Endothelial cell (in vitro differentiated cells): ENCODE measurements at places on chromosomes 7 and 10.

DNA sequence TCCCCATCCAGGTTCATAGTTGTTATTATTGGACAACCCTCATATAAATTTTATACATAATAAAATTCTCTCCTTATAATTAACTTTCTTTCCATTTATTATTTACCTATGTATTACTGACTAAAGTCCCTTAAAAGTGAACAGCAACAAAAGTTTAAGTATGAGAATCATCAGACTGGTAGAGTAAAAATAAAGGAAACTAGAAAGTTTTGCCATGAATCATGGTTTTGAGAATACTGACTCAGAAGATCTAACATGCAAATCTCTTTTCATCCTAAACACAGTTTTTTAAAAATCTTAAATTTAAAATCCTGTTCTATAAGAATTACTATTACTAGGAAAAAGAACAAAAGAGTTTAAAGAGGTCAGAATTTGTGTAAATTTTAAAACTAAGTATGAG, 32.1 kb downstream of the HERC4 start:
- DNase-seq: no peak

DNA sequence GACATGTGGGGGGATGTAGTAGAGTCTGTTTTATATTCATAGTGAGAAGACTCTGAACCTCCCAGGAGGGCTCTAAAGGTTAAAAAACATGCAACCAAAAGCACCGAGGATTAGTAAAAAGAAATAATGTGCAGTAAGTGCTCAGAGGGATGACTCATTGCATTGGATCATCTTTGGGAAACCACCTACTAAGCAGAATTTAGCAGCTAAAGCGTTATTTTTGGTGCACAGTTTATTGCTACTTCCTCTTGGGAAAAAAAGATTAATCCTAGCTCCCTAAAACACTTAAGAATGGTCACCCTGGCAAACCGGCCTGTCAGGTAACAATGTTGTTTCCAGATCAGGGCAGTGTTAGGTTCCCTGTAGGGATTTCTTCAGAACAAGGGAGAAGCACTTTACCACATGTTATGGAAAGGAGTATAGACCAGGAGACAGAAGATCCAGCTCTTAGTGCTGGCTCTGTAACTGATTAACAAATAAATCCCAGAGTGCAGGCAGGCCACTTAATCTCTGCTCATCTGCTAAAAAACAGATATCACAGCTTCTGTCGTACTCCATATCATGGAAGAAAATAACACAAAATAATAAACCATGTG, 44.8 kb upstream of the FAM133B start:
- DNase-seq: no peak

GRCh38 chr10:5557040-5557721, 32.4 kb downstream of the CALML3 start:
- no peak for DNase-seq

GRCh38 chr10:14478604-14479003, 147.9 kb upstream of the FRMD4A start:
- peak; percentile 56 for DNase-seq

GRCh38 chr10:1662438-1663025, 74.8 kb downstream of the ADARB2 start:
- no peak for DNase-seq

DNA sequence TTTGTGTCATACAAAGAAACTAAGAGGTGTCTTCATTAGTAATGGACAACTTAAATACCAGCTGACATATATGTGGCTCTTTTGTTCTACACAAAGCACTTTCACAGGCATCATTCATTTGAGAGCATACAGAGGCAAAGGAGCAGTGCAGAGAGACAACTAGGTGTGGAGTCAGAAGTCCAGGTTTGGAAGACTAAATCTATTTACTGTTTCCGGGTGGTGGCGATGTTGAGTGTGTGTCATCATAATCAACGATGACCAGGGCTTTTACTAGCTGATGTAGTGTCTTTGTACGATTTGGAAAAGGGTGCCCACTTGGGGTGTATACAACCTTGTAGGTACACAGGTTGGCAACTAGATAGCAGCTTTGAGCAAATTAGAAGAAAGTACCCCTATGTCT, 195.5 kb upstream of the CCDC6 start:
- no peak for DNase-seq

DNA sequence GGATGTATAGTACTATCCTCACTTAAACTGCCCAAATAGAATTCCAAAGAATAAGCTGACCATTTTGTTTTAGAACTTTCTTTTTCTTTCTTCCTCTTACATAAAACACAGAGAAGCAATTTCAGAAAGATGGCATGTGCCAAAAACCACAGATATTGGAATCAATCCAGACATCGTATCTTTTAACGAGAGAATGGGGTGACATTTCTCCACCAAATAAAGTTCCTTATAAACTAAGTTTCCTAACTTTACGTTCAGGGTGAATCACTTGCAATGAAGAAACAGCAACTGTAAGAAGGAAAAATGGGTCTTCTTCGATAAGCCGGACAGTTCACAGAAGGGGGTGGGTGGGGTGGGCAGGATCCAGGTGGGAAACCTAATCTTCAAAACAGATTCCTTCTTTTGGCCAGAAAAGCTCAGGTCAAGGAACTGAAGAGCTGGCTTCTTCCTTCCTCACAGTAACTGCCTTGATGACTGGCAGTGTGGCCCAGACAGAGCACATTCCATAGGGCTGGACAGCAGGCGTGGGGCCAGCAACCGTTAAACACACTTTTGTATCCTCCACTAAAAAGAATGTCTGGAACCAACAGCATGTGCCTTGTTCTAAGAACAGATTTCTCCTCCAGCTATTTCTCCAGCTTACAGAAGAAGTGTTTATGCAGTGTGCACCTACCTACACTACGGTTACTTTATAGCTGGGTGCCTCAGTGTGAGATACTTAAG, 31.5 kb downstream of the CREB3L2 start:
- no peak for DNase-seq
